ENCODE measurements at places on chromosomes 12 and 14.

DNA sequence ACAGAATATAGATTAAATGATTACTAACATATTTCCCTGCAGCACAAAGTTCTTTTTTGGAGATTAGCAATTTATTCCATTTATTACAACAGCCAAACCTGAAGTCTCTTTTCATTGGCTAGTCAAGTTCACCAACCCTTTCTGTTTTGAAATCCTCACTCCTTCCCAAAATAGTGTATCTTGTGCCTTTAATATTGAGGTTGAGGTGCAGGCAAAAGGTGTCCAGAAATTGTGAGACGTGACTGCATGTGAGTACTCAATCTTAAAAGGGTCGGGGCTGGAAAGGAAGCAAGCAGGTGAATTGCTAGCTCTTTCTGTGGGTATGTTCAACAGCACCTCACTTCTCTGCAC, 11.1 kb upstream of the FOXN3 start:
- DNase-seq = no peak

GRCh38 chr12:114701553-114701952, 17.6 kb upstream of the TBX3 start:
- no peak for DNase-seq

DNA sequence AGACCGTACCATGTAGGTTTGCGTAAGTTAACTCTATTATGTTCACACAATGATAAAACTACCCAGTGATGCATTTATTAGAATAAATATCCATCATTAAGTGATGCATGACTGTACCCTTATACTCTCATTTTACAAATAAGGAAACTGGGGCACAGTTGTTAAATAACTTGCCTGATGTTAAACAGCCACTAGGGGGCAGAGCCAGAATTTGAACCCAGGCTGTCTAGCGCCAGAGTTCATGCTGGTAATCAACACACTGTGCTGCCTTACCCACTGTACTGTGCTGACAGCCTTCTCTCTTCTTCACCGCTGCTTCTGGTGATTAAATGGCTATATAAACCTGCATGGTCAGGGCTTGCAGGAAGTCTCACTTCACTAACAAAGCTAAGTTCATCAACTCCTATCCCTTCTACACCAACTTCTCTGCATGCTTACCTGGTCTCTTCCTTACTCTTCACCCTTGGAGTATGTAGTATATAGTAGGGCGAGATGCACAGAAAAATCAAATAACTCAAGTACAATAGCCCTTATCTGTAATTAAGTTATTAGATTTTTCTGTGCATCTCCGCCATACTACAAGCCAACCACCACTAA, 43.6 kb upstream of the APPL2 start:
- peak; percentile 61 for DNase-seq

DNA sequence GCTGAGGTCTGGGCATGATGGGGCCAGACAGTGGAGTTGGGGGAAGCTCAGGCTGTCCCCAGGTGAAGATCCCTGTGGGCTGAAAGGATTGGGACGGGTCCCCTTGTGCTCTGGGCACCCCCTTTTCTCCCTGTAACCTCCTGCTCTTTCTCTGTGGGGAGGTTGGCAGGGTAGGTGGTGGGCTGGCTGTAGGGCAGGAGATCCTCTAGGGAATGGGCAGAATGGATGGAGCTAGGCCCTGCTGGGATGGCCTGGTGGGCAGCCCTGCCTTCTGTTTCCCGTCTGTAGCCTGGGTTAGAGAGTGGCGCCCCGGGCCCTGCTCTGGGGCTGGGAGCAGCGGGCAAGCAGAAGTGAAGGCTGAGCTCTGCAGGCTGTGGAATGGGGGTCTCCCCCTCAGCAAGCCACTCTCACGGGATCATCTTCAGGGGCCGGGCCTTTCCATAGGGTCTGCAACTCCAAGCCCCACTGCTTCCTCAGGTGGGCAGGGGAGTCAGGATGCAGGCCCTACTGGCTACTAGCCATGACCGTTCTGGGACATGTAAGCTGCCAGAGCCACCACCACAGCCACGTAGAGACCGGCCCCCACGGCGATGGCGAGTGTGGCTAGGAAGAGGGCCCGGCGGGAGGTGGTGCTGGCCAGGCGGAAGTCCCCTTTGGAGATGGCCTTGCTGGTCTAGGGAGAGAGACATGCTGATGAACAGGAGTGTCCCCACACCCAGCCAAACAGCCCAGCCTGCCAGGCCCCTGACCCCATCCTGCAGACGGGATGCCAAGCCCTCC, 18.8 kb downstream of the SYNDIG1L start:
- no peak for DNase-seq

GRCh38 chr12:127119600-127120140, 1147.3 kb upstream of the TMEM132C start:
- no peak for DNase-seq

GRCh38 chr12:66199141-66199540, 10.1 kb downstream of the IRAK3 start:
- DNase-seq = no peak

GRCh38 chr12:108855284-108856169, 1.9 kb downstream of the SSH1 start:
- DNase-seq = no peak
